Bone marrow (tissue), 2 donors: ENCODE measurements at places on chromosomes 6 and 20.
A peak's percentile ranks its signal among the peaks of the same experiment; 100 is the strongest.

DNA sequence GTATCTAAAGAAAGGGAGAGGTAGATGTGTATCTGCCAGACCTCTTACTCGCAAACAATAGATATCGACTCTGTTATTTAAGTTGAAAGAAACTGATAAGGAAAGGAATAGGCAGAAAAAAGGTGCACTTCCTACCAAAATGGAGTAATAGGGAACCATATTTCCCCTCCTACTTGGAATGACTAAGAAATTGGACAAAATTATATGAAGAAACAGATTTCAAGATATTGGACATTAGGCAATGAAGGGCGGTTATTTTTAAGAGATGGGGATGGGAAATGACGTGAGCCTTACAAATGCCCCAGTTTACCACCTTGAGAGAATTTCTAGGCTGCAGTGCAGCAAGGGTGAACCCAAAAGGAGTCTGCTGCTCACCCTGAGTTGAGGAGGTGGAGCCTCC, 108.9 kb downstream of the ADTRP start:
- DNase-seq = no peak

GRCh38 chr6:132814716-132815570, 574 bp downstream of the RPS12 start:
- DNase-seq = no peak

GRCh38 chr6:96520171-96521115, 1.2 kb upstream of the UFL1 start:
- DNase-seq = no peak

DNA sequence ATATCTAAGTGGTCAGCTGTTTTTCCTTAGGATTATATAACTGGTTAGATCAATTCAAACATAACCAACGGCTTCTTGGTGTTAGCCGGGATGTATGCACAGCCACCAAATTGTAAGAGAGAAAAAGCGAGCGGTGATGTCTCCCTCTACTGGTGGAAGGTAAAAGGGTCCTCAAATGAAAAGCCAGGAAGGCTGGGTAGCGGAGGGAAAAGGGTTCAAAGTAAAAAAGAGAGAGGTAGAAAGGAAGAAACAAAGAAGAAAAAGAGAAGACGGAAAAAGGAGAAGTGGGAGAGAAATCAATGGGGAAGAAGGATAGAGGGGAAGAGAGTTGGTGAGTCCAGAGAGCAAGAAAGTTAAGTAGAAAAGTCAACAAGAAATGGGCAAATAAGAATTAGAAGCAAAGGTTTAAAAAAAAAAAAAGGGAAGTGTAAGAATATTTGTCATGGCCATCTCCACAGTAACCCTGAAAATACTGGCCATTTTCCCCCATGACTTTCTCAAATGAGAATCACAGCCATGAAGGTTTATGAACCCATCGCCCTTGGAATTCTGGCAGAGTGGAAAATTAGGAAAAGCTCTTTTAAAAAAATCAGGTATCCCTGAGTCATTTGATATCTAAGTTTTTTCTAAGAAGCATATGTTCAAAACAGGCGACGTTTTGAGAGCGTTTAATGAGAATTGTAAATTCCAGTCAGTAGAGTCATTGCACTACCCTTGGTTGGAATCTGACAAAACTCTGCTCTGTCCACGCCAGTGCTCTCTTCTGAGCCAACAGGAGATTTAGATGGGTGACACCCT, 155.6 kb upstream of the SNX9 start:
- DNase-seq = peak; percentile 84

GRCh38 chr6:1318036-1318435, 6.1 kb downstream of the FOXQ1 start:
- DNase-seq = no peak

GRCh38 chr6:56827908-56828649, 126.8 kb upstream of the BEND6 start:
- no peak for DNase-seq

DNA sequence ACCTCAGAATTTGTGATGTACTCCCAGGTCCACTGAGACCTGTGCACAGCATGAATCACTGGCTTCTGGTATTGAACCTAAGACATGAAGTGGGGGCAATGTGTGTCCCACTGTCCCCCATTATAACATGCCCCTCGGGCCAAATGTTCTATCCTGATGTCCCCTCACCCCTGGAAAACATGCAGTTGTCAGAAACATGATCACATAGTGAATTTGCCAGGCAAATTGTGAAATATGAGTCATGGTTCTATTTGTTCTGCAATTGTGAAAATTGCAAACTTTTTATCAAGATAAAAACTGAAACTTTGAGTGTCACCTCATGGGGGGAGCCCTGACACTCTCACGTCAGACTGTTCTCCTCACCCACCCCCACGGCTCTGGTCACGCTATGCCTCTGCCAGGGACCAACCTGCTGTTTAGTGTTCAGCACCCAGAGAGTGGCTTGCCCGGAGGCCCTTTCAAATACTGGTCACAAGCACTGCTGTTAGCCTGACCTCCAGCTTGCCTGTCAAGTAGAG, 305.3 kb downstream of the CLIC5 start:
- peak; percentile 26 for DNase-seq

DNA sequence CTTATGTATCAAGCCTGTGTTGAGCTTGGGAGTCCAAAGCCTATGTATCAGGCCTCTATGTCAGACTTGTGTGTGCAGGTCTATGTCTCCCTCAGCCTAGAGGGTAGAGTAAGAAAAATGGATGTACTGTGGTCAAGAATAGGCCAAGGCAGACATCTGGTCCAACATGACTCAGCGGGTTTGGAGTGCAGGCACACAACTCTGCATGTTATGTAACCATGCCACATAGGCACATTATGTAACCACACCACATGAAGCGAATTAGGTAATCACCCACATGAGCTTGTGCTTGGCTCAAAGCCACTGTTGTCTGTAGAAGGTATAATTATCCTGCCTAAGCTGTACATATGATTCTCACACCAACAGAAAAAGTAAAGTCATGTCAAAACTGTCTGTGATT, 1190.5 kb upstream of the EYS start:
- DNase-seq = no peak

- DNase-seq = no peak
Measured at GRCh38 chr6:15392182-15392581, 146.3 kb downstream of the JARID2 start.
